ENCODE measurements at places on chromosomes 4 and X.

GRCh38 chr4:140851032-140851636 lies 94.9 kb upstream of the TBC1D9 start:
- DNase-seq = no peak

- no peak for DNase-seq
Observed at GRCh38 chr4:92304606-92305005, 840 bp downstream of the GRID2 start.

DNA sequence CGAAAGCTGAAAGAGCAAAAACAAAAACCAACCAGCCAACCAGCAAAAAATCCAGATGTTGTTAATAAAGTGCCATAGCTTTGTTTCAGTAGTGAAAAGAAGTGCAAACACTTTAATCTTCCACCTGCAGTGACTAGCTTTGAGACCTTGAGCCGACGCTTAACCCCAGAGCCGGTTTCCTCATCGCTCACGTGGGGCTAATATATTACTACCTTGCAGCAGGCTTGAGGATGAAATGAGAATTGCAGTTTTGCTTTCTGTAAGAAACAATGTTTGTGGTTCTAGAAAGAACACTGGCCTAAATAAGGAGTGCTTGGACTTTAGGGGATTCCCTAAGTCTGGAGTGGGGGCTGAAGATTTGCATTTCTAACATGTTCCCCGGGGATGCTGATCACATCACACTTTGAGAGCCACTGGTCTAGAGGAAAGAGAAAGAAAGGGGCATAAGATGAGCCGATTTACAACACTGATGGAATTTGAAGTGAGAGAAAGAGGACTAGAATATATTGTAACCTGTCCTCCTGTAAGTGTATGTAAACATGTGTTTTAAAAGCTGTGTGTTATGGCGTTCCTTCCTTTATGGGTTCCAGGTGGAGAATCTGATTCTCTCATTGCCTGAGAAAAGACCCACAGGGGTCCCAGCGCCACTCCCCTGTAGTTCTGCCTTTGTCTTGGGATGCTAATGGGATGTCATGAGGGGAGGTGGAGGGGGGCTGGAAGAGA lies 1.4 kb downstream of the FGF2 start:
- DNase-seq = peak; percentile 35

DNA sequence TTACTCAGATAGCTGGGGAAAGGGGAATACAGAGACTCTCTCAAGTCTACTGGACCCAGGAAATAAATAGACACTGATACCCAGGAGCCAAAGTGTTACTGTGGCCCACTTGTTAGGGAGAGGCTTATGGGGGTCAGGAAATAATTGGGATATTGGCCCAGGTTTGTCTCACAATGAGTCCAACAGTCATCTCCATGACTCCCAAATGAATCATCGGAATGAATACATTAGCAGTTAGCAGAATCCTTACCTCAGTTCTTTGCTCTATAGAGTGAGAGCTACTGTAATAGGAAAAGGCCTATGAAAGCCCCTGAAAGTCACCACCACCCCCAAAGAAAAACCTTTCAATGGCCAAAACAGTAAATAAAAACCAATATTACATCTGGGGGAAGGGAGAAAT lies 42.4 kb upstream of the ARHGEF6 start:
- no peak for DNase-seq

DNA sequence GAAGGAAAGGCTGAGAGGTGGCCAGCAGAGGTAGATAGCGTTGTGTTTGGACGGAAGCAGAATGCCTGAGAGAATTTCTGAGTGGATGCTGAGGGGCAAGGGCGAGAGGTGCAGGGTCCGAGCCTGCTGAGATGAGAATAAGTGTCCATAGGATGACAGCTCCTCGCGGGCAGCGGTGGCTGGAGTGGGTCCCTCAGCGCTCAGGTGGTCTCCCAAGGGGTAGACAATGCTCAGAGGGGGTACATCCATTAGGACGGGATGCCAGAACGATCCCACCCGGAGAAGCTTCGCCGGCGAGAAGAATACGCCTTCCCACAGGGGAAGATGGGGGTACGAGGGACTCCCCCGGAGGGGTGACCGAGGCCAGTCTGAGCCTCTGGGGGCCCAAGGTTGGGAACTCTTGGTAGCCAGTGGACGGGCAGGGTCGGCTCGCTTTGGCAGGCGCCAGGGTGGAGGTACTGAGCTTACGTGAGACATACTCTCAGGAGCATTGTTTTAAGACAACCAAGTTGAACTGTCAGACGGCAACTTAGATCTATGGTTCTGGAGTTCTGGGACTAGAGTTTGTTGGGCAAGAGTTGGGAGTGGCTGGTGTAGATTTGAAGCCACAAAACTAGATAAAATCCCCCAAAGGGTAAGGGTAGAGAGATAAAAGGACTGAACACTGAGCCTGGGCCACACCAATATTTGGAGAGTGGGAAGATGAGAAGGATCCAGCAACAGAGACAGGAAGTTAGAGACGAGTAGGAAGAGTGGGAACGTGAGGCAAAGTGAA lies 15.8 kb downstream of the BRCC3 start:
- no peak for DNase-seq

DNA sequence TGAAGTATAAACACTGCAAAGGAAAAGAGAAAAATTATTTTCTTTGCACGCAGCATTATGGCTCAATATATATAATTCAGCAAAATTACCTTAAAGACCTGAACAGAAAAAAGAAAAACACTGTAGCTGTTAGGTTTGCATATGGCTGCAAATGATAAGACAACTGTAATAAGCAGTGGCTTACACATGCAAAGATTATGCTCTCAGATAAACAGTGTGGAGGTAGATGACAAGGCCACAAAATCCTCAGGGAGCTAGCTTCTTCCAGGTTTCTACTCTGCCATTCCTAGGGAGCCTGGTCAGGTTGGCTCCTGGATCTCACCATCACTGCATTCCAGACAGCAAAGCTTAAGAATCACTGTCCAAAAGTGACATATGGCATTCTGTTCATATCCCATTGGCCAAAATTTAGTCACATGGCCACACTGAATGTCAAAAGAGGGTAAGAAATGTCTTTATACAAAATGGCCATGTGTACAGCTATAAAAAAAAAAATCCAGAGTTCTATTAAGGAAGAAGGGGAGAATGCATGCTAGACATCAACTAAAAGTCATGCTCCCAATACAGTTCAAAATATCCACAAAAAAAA lies 195.2 kb upstream of the SLC7A11 start:
- no peak for DNase-seq

DNA sequence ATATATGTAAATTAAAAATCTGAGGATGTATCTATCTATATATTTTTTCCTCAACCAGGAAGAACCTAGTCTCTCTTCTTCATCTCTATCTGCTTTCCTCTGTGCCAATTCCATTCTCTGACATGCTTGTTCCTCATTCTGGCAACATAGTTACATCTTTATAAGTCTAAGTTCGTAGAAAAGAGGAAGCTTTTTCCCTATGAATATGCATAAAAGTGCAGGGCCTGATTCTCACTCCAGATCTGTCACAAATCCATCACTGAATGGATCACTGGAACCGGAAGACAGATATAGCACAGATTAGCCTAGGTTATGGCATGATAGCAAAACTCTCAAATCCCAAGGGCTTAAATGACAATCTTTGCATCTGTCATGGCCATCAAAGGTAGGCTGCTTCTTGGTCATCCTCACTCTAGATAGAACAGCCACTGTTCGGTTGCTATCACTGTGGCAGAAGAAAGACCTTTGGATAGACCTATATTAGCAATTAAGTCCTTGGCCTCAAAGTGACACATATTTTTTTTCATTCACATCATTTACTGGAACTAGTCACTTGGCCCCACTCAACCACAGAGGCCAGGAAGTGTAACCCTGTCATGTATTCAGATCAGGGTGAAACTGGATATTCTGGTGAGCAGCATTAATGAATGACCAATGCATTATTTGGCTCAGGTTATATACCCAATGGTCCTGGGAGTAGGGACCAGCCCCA lies 22.2 kb downstream of the DTHD1 start:
- peak; percentile 65 for DNase-seq

DNA sequence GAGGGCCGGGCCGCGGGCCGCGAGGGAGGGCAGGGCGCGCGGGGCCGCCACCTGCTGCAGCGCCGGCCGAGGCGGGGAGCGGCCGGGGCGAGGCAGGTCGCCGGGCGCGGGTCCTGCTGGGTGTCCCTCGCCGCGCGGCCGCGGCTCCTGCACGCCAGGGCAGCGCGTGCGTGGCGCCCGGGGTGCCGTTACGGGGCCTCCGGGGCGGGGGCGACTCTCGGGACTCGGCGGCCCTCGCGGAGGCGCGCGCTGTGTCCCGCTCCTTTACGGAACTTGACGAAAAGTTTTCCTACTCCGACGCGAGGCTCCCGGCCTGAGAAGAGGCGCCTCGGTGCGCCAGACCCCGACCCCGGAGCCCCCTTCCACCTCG lies 329 bp downstream of the TBC1D14 start:
- DNase-seq = peak; percentile 31

- DNase-seq = no peak
Observed at GRCh38 chr4:37138019-37138653, 106.4 kb upstream of the NWD2 start.

- no peak for DNase-seq
Observed at GRCh38 chr4:123265443-123265842, 131.2 kb upstream of the SPRY1 start.

DNA sequence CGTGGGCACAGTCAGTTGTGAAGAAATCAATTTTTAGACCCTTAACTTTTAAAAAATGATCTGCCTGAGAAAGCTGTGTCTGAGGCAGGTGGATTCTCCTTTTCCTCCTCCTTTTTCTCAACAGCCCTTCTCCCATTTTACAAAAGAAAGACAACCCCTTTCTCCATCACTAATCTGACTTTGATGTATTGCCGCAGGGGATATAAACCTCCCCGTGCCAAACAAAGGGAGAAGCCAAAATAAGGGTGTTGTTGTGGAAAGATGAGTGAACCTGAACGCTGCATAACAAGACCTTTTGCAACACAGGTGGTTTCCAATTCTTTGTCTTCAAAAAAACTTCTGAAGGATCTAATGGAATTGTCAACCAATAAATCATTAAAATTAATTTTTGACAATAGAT lies 8.4 kb upstream of the FHL1 start:
- DNase-seq = no peak

- no peak for DNase-seq
Observed at GRCh38 chr4:8656711-8657380, 64.3 kb downstream of the CPZ start.

GRCh38 chr4:141660880-141661279 lies 24.5 kb downstream of the IL15 start:
- DNase-seq = no peak

- DNase-seq = no peak
Observed at GRCh38 chr4:186485561-186486062, 69.8 kb downstream of the MTNR1A start.

DNA sequence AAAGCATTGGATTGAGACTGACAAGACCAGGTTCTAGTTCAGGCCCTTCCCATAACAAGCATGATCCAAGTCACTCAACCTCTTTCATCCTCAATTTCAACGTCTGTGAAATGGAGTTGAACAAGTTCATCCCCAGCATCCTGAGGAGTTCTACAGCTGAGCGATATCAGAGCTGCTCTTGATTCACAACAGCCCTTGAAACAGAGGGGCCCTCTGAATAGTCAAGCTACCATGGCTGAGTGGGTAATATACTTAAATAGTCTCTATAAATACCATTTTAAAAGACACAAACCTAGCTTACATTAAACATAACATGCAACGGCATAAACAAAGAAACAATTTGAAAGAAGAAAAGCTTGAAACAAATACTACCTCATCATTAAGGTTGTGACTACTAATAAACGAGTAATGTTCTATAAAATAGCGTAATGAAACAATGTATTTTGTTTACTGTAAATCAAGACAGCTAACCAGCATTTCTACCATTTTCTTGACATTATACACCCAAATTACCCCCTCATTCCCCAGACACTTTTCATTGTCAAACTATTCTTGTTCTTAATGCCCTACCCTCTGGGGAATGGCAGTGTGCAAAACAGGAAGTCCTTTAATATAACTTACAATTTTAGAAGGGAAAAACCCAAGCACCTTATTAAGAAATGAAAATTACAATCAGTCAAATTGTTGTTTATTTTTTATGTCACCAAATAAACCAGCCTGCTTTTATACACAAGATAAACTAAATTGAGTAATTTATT lies 202.3 kb downstream of the PARM1 start:
- DNase-seq = no peak

DNA sequence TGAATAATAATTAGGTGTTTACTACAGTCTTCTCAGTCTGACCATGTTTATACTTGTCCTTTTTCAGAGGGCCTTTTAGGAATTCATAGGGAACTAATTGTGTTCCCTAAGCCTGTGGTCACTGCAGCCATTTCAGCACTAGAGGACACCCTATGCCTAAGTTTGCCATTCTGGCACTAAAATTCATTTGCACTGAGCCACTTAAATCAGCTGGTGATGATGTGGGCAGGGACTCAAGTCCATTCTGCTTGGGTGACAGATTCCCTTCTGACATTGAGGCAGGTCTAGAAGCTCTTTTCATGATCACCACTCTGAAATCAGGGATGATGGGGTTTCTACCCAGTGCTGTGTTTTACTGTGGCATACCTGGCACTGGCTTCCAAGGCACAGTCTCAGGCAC lies 1178.9 kb upstream of the DIAPH2 start:
- no peak for DNase-seq
